ENCODE measurements at places on chromosomes 7 and 10.
A peak's percentile ranks its signal among the peaks of the same experiment; 100 is the strongest.

- DNase-seq: no peak
Measured at GRCh38 chr10:22568928-22569327, 145.4 kb downstream of the PIP4K2A start.

GRCh38 chr10:37289833-37290464, 164.6 kb downstream of the ANKRD30A start:
- DNase-seq: no peak

DNA sequence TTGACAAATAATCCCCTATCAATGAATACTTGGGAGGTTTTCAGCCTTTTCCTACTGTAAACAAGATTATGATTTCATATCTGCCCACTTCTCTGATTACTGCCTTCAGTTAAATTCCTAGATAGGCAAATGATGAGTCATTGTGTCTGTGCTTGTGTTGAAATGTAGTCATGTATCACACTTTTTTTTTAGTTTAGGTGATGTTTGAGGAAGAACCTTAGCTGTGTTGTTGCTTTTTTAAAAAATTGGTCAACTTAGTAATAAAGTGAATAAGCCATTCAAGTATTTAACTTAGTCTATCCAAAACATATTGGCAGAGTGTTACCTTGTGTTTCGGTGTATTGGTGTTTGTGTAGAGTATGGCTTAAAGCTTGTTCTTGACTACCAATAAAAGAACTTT, 60.0 kb downstream of the WAC start:
- DNase-seq: no peak

DNA sequence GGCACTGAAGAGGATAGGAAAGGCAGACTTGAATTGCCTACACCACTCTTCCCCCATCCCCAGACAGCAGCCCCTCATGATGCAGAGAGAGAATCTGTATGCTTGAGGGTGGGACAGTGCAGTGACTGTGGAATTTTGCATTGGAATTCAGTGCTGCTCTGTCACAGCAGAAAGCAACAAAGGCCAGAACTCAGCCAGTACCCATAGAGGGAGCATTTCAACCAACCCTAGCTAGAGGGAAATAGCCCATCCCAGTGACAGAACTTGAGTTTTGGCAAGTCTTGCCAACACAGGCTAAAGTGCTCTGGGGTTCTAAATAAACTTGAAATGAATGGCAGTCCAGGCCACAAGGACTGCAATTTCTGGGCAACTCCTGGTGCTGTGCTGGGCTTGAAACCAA, 80.4 kb downstream of the TES start:
- DNase-seq: no peak

GRCh38 chr10:56349611-56350010, 11.4 kb downstream of the ZWINT start:
- no peak for DNase-seq

- DNase-seq: no peak
Measured at GRCh38 chr10:33164060-33164709, 170.3 kb downstream of the NRP1 start.

DNA sequence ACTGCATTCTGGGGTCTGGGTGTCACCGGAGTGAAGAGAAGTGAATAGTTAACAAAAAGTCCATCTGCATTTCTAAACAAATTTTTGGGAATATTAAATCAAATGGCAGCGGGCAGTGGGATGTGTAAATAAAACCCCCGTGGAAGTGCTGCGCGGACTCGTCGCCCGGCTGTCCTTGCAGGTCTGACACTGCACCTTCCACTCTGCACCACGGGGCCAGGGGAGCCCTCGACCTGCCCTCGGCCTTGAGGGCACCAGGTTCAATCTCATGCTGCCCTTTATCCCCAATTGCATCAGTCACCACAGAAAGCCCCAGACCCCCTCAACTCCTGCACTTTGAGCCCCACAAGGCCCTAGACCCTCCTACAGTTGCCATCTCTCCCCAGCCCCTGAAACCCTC, 6.4 kb upstream of the SMARCD3 start:
- DNase-seq: no peak

GRCh38 chr7:108129018-108129965, 869 bp downstream of the LAMB4 start:
- no peak for DNase-seq

DNA sequence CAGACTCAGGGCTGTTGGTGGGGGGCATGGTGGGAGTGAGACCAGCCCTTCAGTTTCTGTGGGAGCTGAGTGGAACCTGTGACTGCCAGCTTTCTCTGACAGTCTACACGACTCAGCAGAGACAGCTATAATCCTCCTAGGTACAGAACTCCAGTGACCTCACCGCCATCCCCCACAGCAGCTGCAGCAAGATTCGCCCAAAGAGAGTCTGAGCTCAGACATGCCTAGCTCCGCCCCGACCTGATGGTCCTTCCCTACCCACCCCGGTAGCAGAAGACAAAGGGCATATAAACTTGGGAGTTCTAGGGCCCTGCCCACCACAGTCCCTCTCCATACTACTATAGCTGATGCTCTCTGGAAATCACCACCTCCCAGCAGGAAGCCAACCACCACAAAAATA, 500.1 kb downstream of the ETV1 start:
- no peak for DNase-seq

GRCh38 chr7:155356323-155357105, 58.8 kb downstream of the INSIG1 start:
- DNase-seq: no peak

GRCh38 chr10:104666106-104666505, 25.0 kb downstream of the SORCS3 start:
- no peak for DNase-seq

GRCh38 chr7:69367780-69368179, 230.5 kb upstream of the AUTS2 start:
- DNase-seq: no peak

DNA sequence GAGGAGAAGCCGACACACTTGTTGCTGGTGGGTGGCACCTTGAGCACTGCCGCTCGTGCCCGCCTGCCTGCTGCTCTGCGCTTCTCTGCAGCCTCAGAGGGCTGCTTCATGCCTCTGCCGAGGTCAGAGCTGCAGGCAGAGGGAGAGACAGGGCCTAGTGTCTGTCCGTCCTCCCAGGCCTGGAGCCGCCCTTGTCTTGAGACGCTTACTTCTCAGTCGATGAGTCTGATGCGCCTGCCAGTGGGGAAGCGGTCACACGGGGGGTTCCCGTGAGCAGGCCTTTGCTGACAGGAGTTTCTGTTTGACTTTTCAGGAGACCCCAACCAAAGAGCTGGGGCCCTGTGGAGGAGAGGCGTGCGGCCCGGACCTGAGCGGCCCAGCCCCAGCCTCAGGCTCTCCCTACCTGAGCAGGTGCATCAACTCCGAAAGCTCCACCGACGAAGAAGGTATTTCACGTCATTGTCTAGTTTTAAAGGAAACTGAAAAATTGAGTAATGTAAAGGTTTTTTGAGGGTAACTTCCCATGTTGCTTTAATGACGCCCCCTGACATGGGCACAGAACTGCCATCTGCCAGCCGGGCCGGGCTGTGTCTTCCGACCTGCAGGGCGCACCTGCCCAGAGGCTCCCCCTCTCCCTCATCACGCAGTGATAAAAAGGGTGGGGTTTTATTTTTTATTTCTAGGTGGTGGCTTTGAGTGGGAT, 7.8 kb upstream of the BHLHA15 start:
- DNase-seq: no peak

GRCh38 chr10:118505363-118505762, 90.1 kb downstream of the PRLHR start:
- DNase-seq: no peak

DNA sequence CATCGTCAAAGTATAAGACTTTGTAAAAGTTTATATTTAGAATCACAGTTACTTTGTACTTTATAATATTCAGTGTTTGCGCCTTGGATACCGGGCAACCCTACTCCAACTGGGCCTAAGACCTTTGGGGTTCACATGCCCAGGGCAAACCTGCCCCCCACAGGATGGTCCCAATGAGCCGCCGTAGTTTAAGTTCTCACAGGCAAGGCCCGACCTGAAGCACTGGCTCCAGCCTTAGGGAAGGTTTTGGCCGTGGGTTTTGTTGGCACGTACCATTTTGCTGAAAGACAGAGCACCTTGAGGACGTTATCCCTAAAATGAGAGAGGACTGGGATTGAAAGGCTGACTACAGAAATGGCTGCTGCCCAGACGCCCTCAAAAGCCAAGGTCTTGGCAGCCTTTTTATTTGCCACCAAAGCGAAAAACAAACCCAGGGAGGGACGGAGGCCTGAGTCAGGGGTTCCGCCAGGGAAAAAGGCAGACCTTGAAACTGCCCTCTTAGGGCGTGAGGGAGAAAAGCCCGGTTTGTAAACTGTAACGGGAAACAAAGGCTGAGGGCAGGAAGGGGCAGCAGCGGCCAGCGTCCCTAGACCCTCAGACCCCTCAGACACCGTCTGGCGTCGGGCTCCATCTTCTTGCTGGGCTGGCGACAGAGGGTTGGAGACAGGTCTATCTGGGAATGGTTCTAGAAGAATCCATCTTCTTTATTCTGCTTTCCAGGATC, at the start of gene CCDC172:
Gene CCDC172, plus strand, starts transcription at position 222 of the 724 bp plus-strand sequence. CDS start 564 bp downstream, outside the sequence.
- no peak for DNase-seq

GRCh38 chr7:35015346-35015859, 21.9 kb downstream of the DPY19L1 start:
- DNase-seq: no peak

DNA sequence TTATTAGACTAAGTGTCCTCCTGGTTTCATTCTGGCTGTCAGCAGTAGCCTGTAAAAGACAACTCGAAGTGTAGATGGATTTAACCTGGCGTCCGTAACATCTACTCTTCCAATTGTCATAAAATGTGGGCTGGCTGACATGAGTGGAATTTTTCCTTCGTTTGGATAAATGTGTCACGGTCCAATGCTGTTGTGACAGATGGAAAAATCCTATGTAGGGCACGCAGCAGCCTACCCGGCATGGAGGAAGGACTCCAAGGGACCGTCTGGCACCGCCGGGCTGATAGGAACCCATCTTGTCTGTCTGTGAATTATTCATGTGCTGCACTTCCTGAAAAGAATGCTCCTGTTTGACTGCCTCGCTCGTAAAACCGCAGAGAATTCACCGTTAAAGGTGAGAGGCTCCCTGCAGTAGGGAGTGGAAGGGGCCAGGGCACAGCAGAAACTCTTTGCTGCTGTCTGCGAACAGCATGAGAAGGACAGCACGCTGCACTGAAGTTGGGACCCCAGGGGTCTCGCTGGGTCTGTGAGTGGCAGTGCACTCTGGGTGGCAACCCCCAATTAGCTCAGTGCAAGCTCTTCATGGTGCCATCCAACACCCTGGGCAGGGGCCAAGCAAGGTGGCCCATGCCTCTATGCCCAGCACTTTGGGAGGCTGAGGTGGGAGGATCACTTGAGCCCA, 1.6 kb upstream of the ORAI2 start:
- DNase-seq: peak; percentile 69

DNA sequence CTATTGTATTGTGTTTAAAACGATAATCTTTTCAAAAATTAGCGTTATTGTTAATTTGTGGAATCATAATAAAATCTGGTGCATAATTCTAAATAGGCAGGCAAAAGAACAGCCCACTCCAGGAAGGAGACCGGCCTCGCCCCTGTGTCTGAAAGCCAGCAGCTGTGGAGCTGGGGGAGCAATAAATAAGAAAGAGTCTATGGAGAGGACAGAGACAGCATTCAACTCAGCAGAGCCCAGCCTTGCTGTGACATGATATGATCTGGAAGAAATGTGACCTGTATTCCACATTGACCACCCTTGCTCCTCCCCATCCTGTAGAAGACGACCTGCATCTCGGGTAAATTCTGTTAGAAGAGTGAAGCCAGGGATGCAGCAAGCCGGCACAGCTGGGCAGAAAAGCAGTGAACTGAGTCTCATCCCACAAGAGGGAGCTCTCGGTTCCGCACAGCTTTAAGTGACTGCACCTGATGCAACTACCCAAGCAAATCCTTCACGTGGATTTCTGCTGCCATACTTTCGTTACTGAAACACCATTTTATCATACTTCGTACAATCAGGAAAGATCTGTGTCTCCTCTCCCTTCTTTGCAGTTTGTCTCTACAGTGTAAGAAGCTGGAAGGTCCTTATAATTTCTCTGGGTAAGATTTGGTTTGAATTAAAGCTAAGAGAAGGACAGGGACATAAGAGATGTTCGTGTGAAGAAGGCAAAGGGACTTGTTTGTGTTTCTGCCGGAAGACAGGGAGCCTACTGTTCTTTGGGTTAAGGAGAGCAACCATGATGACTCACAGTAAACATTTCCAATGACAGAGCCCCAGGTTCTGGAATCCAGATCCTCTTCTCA, 427.1 kb downstream of the GPAM start:
- DNase-seq: no peak

DNA sequence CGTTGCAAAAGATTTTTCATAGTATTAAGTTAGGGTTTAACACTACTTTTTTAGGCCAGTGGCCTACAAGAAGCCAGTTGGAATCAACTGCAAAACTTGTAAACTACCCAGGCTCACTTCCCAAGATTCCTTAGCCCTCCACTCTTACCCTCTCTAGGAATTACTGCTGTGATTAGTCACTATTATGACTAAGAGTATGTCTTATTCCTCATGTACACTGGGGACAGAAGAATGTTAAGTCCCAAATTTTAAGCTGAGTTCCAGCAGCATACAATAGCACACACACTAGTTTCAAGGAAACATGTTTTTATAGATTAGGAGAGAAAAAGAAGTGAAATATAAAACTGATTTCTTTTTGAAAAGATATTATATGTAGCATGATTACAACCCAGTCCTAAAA, 42.8 kb downstream of the FBXL13 start:
- DNase-seq: no peak

DNA sequence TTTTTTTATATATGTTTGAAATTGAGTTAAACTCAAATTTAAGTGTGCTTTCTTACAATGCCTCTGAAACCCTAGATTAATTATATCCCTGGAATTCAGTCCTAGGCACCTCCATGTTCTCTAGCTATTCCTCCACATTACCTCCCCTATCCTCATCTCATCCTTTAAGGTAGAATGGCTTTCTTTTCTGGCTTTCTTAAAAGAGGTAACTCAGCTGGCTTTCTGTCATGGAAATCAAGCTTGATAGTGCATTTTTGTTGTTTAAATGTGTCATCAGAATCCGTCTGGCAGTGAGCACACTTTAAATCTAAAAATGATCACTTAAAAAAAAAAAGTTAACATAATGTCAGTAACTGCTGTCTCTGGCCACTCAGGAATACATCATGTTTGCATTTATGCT, 42.2 kb downstream of the AHR start:
- no peak for DNase-seq

GRCh38 chr7:137642031-137642430, 204.7 kb downstream of the DGKI start:
- DNase-seq: no peak

DNA sequence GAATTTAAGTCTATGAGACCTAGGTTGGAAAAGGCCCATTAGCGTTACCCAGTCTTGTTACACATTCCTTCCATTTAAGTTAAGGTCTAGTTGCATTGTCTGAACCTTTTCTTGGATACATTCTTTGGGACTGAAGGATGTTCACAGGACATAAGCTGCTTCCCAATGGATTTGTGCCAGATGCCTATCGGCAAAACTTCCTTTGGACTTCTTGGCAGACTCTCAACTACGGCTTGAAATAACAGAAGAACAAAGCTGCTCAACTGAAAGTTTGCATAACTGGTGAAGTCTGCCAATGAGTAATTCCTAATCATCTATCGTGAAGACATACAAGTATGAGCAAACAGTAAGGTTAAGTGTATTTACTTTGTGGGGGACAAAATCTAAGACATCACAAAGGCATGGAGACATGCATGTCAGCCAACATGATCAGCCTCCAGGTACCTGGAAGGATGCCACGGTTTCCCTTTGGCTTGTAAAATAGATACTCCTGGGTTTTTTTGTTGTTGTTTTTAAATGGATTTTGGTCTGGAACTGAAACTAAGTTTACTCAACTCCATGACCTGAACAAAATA, 35.4 kb downstream of the MALSU1 start:
- DNase-seq: no peak

GRCh38 chr10:86293396-86293791, 73.2 kb downstream of the GRID1 start:
- DNase-seq: no peak
